ENCODE measurements at places on chromosomes 3 and 15.

DNA sequence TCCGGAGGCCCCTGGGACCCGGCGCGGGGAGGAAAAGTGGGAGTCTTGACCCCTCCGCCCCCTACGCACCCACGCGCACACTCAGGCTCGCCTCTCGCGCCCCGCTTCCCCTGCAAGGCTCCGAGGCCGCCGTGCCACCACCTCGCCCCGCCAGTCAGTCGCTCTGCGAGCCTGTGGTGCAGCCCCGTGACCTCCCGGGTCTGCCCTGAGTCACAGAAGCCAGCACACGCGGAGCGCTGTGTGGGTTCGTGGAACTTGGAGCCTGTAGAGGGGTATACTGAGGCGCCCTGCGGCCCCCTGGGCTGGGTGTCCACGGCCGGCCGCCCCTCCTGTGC, 380 bp upstream of the ALS2CL start:
- DNase-seq = no peak

DNA sequence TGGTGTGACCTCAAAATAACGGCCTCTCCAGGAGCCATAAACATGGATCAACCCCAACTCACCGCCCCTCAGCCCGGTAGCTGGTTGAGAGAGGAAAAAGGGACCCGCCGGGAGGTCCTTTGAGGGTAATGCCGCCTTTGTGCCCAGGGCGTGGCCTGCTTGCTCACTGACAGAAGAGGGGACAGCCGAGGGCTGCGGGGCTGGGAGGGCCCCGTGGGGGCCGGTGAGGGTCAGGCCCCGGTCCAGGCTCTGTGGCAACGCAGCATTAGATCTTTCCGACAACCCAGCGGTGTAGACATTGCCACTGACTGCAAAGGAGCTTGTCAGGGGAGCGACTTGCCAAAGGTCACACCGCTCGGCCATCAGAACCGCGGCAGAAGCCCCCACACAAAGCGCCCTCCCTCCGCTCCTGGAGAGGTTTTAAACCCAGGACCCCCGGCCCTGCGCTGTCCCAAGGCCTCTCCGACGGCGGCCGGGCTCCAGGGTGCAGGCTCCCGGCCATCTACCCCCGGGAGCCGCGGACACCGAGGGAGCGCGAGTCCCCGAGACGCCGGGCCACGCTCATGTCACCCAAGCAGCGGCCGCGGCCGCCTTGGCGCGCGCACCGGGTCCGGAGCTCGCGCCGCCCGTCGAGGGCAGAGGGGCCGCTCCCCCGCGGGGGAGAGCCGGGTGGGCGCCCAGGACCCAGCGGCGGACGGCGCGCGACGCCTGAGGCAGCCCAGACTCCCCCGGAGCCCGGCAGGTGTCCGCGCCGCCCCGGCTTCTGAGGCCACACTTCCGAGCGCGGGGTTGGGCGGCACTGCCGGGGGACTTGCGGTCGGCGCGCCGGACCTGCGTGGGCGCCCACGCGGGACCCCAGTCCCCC, 975 bp downstream of the PCSK6 start:
- no peak for DNase-seq

DNA sequence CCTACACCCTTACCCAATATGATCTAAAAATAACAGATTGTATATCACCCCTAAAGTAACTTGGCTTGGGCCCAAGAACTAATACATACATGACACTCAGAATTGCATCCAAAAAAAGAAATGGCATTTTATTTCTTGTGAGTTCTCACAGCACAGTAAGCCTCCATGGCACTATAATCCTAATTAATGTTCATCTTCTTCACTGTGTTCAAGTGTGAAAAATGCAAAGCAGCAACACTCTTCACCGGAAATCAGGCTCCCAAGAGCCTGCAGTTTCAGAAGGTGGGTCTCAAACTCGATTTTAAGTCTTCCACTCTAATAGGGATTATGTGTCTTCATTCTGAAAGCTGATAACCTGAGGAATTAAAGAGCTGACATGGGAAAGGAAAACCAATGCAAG, 142.8 kb upstream of the TSC22D2 start:
- DNase-seq = no peak

DNA sequence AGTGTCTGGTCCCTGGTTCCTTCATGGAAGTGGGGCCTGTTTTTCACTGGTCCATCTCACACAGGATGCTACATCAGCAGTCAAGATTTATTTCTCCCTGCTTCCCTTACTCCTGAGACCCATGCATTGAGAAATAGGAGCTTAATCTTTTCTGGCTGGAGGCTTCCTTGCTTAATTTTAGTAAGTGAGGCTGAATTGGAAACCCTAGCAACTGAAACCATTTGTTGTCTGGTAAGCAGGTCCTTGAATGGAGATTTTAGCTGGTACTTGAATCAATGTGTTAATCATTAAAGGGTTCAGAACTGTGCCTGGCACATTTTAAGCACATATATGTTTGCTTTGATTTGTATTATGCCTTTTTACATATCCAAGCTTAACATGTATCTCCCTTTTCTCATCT, 20.2 kb upstream of the MEF2A start:
- DNase-seq = no peak

DNA sequence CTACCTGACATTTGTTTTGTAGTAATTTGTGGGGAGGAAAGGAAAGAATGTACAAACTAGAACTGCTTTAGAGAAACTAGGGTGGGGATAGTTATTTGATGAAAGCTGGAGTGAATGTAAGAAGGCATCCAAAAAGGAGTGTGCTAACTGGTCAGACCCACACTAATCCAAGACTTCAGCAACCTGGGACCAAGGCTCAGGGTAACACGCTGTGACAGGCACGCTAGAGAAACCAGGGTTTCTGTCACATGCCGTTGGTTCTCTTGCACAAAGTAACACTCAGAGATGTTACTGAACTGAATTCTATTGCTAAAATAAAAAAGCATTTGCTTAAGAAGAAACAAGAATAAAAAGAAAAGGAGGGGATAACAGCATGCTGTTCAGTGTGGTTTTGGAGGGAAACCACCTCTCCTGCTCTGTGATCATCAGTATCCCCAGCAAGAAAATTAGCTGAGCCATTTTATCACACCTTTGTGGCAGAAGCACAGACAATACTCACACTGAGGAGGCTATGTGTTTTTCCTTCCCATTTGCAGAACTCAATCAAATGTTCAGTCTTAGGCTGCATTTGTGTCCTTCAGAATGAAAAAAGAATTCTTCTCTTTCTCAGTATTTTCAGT, 2.8 kb upstream of the CCDC80 start:
- no peak for DNase-seq

- DNase-seq = no peak
Measured at GRCh38 chr15:29613951-29614382, 208.3 kb downstream of the TJP1 start.

GRCh38 chr3:89925976-89926375, 818.6 kb downstream of the EPHA3 start:
- DNase-seq = no peak

DNA sequence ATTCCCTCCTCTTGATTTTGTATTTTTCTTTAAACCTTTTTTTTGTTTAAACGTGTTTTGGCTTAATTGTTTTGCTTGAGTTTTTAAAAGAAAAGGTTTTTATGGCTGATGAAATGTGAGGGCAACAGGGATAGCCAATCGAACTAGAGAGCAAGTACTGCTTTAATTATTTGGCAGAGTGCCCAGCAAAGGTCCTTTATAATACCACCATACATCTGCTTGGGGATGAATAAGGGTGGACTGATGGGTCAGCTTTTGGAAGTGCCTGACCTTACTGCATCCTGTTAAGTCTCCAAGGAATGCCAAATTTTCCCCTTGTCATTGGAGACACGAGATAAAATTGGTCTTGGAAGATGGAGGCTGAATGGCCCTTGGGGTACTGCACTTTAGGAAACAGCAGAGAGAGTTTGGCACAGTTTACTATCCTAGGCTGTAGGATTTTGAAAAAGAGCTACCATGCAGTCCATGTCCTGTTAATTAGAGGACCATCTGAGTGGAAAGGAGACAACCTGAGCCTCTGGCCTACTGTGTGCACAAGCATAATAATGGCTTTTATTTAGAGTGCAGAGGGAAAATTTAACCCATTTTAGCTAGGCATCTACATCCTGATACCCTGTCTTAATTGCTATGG, 19.8 kb upstream of the MTHFS start:
- DNase-seq = no peak
